ENCODE measurements at places on chromosomes 7 and 10.

- no peak for DNase-seq
These were observed 554.4 kb upstream of the SORCS1 start for GRCh38 chr10:107718864-107719263.

GRCh38 chr7:139393621-139394211, 34.0 kb downstream of the LUC7L2 start:
- no peak for DNase-seq

- DNase-seq = no peak
These were observed 20.6 kb upstream of the SDK1 start for GRCh38 chr7:3280445-3280844.

- DNase-seq = no peak
These were observed 3.0 kb downstream of the GCC1 start for GRCh38 chr7:127582361-127582760.

GRCh38 chr10:93915598-93915997, 21.8 kb downstream of the SLC35G1 start:
- DNase-seq = no peak

DNA sequence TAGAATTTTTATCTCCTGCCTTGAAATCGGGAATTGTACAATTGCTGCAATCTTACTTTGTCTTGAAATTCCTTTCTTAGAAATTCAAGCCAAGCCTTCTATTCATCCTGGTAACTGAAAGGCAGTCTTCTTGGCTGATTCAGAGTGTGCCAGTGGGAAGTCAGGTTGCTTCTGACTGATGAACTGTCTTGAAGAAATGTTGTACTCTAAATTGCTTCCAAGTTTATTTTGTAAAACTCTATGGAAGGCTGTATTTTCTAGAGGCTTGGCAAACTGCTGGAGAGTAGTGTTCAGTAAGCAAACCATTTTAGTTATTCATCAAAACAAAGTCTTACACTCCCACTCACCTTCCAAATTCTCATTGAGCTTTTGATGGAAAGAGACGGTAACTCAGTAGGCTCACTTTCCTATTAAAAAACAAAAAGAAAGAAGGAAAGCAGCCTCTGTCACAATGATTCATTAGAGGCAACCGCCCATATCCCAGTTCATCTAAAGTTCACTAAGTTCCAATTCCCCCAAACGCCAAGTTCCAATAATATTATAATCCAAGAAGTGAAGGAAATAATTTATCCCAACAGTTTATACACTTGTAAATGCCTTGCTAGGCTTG, 187.9 kb upstream of the MALRD1 start:
- no peak for DNase-seq

DNA sequence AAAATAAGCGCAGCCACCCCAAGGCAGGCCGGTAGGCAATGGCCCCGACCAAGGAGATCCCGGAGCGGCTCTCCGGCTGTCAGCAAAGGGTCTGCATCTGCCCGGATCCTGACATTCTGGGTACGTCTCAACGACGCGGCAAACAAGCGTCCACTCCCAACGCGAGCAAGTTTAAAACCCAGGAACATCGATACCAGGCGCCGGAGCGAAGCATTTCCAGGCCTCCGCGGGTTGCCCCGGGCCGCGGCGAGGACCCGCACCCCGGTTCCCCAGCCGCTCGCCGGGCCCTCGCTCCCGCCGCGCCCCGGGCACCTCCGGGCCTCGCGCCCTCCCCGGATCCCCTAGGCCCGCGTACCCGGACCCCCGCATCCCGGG, 453 bp downstream of the URGCP start:
- DNase-seq = peak; percentile 72

DNA sequence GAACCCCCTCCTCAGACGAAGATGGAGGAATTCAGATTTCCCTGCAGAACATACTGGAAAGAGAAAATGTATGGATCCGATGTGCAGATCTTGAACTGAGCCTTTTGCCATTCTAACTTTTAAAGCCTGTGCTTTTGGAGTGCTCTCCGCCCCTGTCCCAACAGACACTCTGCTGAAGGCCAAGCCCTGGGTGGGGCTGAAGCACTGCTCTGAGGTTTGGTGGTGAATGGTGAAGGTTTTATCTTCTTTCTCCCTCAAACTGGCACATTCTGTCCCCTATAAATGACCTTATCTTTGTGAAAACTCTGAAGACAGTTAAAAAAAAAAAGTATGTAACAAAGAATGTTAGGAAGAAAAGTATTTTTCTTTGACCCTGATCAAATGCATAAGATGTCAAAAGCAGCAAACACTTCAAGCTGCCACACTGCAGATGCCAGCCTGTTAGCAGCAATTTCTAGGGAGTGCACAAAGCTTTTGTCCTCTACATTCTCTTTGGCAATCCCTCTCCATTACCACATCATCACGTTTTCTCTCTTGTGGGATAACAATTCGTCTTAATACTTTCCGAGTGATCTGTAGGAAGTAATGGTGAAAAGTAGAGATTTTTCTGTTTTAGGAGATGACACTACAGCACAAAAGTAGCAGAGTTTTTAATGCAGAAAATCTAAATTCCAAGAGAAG, 137.3 kb upstream of the CCDC6 start:
- DNase-seq = no peak

DNA sequence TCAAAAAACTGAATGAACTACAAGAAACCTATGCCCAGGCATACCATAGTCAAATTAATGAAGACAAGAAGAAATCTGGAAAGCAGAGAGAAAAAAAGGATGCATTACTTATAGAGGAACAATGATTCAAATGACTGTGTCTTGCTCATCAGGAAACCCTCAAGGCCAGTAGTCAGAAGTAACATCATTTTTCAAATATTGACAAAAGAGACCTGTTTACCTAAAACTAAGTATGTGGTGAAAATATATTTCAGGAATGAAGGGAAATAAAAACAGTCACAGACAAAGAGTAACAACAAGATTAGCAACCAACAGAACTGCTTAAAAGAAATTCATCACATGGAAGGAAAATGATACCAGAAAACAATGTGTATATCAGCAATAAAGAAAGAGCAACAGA, 128.4 kb downstream of the ALOX5 start:
- DNase-seq = no peak

GRCh38 chr10:105756386-105756785, 1115.3 kb downstream of the SORCS3 start:
- DNase-seq = no peak

GRCh38 chr10:11145495-11145855, 127.8 kb downstream of the CELF2 start:
- peak; percentile 47 for DNase-seq

GRCh38 chr7:130943981-130944380, 210.0 kb upstream of the KLF14 start:
- DNase-seq = no peak

GRCh38 chr7:5681979-5682546, 99.4 kb downstream of the RNF216 start:
- no peak for DNase-seq

DNA sequence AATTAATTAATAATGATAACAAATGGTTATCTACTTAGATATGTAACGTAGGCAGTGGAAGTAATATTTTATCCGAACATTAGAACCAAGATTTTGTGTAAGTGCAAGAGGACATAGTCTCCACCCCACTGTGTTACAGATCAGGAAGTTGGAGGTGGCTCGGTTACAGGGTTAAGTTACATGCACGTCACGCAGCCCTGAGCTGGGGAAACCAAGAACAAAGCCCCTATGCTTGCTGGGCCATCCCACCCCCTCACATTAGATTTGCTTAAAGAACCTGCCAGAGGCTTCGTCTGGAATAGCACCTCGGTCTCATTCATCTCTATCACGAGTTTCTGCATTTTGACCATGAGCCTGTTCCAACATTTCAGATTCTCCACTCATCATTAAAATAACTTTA, 214.1 kb downstream of the ADARB2 start:
- DNase-seq = peak; percentile 9

- DNase-seq = no peak
These were observed 30.3 kb downstream of the ADCYAP1R1 start for GRCh38 chr7:31082447-31082846.

DNA sequence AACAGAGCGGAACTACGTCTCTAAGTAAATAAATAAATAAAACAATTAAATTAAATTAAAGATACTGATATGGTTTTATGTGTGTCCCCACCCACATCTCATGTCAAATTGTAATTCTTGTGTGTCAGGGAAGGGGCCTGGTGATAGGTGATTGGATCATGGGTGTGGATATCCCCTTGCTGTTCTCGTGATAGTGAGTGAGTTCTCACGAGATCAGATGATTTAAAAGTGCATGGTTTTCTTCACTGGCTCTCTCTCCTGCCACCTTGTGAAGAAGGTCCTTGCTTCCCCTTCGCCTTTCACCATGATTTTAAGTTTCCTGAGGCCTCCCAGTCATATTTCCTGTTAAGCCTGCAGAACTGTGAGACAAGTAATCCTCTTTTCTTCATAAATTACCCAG, 29.0 kb upstream of the OGDHL start:
- DNase-seq = no peak

GRCh38 chr7:130486114-130486953, 5.6 kb upstream of the MEST start:
- DNase-seq = peak; percentile 53

DNA sequence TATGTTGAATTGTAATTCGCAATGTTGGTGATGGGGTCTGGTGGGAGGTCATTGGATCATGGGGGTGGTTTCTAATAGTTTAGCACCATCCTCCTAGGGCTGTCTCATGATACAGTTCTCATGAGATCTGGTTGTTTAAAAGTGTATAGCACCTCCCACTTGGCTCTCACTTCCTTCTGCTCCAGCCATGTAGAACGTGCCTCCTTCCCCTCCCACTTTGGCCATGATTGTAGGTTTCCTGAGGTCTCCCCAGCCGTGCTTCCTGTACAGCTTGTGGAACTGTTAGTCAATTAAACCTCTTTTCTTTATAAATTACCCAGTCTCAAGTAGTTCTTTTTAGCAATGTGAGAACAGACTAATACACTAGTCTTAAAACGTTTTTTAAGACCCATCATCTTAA, 15.6 kb upstream of the HECW1 start:
- DNase-seq = no peak

DNA sequence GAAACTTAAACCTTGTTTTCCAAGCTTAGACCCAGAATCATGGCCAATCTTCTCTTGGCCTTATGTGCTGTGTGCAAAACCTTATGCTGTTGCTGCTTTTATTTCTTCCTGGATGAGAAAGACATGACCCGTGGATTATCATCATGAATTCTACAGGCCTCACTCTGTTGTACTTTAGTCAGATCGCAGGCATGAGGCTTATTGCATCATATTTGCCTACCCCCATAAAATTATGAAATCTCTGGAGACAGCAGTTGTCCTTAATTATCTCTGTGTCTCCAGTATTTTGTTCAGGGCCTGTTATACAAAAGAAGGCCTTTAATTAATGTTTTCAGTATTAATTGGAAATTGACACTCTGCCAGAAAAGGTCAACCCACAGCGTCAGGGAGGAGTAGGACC, 71.6 kb downstream of the PLCE1 start:
- DNase-seq = no peak

DNA sequence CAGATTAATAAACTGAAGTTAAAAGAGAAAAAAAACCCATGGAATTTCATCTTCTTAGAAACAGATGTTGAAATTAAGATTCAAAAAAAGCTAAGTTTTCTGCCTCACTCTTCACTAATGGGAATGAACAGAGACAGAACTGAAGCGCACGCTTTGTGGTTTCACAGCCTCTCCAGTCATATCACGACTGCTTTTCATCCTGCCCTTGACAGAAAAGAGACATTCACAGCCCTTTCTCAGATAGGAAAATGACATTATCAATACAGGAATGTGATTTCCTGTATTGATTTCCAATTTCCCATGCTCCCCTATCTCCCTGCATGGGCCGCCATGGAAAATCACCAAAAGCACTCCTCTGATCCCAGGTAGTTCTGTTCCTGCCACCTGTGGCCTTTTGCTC, 108.2 kb downstream of the PFKFB3 start:
- no peak for DNase-seq

- no peak for DNase-seq
These were observed 23.4 kb downstream of the ESYT2 start for GRCh38 chr7:158805937-158806336.

DNA sequence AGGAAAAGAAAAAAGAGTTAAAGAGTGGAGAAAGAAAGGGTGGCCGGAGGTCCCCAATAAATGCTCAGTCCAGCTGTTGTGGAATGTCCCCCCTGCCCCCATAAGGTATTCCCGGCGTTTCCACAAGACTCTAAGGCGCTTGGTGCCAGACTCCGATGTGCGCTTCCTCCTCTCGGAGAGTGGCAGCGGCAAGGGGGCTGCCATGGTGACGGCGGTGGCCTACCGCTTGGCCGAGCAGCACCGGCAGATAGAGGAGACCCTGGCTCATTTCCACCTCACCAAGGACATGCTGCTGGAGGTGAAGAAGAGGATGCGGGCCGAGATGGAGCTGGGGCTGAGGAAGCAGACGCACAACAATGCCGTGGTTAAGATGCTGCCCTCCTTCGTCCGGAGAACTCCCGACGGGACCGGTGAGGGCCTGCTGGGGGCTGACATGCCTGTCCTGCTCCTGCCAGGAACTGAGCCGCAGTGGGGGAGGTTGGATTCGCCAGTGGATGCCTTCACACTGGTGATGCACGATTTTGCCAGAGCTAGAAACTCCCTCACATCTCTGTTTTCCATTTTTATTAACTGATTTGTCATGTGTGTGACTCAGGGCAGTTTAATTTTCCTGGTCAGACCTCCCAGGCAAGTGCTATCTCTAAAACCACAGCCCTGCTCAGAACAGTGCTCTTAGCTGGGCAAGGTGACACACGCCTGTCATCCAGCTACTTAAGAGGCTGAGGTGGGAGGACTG, 34.2 kb downstream of the TACR2 start:
- DNase-seq = no peak

GRCh38 chr7:105345003-105345402, 43.7 kb downstream of the SRPK2 start:
- DNase-seq = no peak

GRCh38 chr10:37801557-37801956, 55.9 kb downstream of the ZNF248 start:
- no peak for DNase-seq

DNA sequence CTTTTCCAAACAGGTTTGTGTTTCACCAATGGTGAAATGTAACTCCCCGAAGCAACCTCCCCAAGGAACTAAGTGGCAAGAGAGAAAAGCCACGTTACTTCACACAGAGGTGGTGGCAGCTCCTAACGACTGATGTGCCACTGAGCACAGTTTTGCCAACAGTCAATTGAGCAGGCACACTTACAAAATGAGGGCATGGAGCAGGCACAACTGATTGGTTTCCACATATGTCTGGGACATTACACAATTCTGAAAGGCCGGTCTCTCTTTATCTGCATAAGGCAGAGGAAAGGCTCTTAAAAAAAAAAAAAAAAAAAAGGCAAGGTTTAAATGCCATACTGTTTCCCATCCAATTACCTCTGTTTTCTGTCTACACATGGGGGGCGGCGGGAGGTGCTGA, 86.7 kb downstream of the GFRA1 start:
- DNase-seq = no peak
